Erythroblast (primary cell): ENCODE measurements at places on chromosomes 5 and 9.

- DNase-seq = no peak
These were observed 26.4 kb downstream of the SLC6A7 start for GRCh38 chr5:150215979-150216944.

GRCh38 chr5:142432961-142433360, 108.1 kb upstream of the SPRY4 start:
- no peak for DNase-seq

GRCh38 chr5:37833990-37834389, 5.9 kb downstream of the GDNF start:
- DNase-seq = no peak

GRCh38 chr5:138542180-138542955, 668 bp downstream of the ETF1 start:
- peak; percentile 59 for DNase-seq

- peak; percentile 71 for DNase-seq
These were observed at the start of gene FAM78A for GRCh38 chr9:131276094-131276888. FAM78A (minus strand) TSS chr9:131276510; CDS start chr9:131276179, 331 bp downstream.

- DNase-seq = no peak
These were observed 116.7 kb downstream of the WNK2 start for GRCh38 chr9:93300585-93301081.

DNA sequence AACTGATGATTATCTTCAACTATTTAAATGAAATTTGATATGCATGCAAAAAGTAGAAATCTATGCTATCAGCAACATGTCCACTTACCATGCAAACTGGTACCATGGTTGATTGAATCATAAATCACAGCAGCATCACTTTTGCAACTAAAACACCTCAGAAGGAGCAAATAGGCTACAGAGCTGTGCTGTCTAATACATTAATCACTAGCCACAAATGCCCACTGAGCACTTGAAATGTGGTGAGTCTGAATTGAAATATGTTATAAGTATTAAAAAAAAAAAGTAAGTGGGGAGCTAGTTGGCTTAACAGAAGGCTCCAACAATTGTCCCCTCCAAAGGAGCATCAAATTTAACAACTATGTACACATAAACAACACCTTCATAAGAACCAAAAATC, 112.5 kb downstream of the FAM114A2 start:
- no peak for DNase-seq

- no peak for DNase-seq
These were observed 209.3 kb upstream of the SLC24A2 start for GRCh38 chr9:19998153-19998552.

- no peak for DNase-seq
These were observed 17.4 kb upstream of the ADRB2 start for GRCh38 chr5:148808864-148809642.

- no peak for DNase-seq
These were observed 54.0 kb upstream of the FGF10 start for GRCh38 chr5:44443172-44443571.

GRCh38 chr9:99873531-99873930, 32.9 kb upstream of the STX17 start:
- no peak for DNase-seq

DNA sequence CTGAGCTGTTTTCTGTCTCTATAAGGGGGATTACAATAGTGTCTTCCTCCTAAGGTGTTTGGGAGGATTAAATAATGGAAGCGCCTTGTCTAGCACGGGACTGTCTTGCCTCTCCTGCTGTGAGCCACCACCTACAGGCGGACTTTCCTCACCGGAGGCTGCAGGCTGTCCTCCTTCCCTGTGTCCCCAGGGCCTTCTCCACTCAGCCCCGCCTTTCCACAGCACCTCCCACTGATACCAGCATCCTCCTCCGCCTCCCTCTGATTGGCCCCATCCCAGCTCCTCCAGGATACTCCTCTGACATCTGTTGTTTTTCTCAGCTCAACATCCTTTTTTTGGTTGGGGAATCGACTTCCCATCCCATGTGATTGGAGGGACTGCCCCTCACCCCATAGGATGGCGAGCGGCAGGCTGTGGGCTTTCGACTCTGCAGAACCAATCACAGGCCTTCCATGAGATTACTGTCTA, 851 bp upstream of the ZDHHC12 start:
- DNase-seq = peak; percentile 49

- DNase-seq = no peak
These were observed 612.1 kb downstream of the EBF1 start for GRCh38 chr5:158487664-158488063.

DNA sequence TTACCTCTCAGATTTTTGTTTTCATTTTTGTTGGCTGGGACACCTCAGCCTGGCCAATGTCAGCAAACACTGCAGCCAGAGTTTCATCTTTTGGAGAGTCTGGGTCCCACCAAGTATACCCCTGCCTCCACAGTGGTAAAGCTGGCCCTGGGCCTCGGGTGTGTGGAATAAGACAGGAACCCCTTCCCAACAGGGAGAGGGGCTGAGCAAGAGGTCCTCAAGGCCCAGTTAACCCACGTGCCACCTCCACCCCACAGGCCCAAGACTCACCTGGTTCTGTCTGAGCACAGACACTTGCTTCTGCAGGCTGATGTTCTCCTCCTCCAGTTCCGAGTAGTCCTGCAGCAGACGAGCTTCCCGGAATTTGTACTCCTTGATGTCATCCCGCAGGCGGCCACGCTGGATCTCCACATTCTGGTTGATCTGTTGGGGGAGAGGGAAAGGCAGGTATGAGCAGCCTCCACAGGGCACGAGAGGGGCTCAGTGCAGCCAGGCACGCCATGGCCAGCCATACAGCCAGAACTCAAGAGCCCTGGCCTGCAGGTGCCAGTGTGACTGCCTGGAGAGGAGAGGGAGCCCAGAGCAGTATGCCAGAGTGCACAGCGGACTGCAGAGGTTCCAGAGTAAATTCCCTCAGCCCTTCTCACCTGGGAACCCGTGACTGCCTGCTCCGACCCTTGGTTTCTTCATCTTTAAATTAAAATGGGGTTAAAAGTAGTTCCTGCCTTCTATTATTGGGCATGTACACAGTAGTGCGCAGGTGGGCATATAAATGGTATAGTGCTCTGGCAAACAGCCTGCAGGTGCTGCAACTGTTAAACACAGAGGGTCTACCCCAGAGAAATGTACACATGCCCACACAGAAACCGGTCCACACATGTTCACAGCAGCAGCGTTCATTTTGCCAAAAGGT, 42.0 kb downstream of the BICD2 start:
- DNase-seq = no peak

- peak; percentile 71 for DNase-seq
These were observed 2.9 kb downstream of the DHX29 start for GRCh38 chr5:55304584-55304983.

DNA sequence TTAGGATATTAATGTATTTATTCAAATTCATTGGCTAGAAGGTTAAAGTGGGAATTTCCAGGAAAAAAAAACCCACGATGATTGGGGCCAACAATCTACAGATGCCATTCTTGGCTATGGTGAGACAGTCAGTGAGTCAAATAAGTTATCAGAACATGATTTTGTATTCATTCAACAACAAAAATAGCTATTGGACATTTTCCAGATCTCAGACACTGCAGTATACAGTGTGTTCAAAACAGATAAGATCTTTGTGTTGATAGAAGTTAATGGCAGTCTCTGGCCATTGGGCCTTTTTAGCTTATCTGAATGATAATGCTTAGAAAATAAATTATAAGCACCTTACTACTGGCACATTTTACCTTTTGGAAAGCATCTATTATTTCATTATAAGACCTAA, 547.7 kb downstream of the MAT2B start:
- DNase-seq = no peak

DNA sequence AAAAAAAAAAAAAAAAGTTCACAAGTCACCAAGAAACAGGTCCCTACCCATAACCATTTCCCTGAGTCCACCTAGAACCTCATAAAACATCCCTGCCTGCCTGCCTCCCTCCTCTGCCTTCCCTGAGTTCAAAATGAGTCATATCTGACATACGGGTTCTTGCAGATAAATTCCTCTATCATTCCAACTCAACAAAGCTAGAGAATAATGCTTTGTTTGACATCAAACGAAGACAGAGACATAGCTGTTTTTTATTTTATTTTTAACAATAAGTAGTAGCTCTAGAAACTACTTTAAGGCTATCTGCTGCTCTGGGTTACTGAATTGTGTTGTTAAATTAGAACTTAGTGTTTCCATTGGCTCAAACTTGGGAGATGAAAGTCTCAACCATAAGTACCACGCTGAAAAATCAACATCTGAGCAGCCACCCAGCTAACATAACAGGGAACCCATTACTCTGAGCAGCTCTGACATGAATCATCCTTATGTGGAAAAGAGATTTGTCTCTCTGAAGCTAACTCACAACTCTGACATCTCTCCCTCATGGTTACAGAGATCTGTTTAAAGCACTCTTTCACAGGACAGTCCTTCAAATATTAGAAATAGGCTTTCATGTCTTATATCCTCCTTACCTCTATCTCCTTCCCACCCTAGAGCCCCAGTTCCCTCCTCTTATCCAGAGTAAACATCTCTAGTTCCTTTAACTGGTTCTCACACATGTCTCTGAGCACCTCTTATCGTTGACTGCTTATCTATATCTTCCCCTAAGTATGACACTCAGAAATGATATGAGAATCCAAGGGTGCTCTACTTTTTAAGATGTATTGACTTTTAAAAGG, 12.1 kb downstream of the TMEM245 start:
- DNase-seq = peak; percentile 82

DNA sequence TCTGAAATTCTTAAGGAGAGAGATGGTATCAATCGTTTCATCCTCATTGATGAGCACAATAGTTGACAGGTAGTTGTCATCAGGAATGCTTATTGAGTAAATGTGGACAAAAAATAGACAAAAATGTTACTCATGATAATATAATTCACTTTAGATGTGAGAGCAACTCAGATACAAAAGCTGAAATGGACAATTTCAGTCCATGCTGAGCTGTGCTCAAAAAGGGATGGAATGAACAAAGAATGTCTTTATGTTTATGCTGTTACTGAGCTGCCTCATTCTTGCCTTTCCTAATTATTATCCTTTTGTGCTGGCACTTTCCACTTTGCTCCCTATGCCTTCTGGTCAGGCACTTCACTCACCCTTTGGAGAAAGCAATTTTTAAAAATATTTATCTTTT, 49.5 kb downstream of the JAKMIP2 start:
- DNase-seq = no peak

GRCh38 chr5:1247811-1248210, 22.6 kb downstream of the SLC6A18 start:
- no peak for DNase-seq

DNA sequence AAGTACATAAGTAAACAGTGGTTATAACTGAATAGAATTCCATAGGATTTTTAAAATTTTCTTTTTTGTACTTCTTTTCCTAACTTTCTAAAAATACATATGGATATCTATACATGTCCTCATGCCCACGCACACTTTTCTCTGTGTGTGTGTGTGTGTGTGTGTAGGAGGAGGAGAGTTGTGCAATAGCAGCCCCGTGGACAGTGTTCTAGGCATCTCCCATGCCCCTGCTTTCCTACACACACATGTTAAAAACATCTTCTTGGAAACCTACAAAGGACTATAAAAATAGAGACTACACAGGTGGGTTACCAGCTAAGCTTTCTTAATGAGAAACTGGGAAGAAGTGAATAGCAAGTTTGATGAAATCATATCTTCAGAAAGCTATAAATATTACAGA, 19.8 kb upstream of the HEXB start:
- DNase-seq = no peak

- DNase-seq = no peak
These were observed 125.4 kb upstream of the ADAMTS16 start for GRCh38 chr5:5014586-5015235.

- DNase-seq = no peak
These were observed 34.3 kb downstream of the FAT2 start for GRCh38 chr5:151556806-151557205.

DNA sequence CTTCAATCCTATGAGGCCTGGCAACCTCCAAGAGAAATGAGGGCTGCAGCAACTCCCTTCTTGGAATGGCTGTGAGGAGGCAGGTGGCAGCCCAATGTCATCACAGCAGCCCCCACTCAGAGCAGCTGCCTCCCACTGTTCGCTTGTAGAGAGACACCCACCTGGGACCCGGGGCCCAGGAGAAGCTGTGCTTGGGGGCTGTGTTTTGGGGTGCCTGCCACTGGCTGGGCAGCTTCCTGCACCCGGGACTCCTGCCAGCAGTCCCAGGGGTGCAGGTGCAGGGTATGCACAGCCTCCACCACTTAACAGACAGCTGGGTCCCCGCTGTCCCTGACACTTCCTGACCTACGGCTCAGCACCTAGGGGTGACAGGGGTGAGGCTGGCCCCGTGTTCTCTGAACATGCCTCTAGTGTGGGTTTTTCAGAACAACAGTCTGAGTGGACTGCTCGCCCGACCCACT, 26.2 kb downstream of the NIPAL4 start:
- DNase-seq = no peak

DNA sequence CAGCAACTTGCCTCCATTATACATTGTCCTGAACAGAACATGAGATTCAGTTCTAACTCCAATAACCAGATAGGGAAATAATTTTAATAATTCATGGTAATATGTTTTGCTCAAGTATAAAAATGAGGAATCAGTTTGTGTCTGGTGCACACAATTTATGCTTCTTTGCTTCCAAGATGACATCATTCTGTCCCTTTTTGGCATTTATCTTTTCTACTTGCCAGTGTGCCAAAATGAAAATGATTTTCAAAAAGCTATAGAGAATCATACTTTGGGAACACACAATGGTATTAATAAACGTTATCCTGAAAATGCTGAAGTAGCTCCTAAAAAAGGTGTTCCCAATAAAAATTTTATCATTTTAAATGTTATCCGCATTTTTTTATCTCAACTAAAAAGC, 519.0 kb downstream of the CAAP1 start:
- DNase-seq = no peak

GRCh38 chr9:128479262-128479661, 23.5 kb downstream of the ODF2 start:
- no peak for DNase-seq
